ENCODE measurements at places on chromosomes 2 and 18.

DNA sequence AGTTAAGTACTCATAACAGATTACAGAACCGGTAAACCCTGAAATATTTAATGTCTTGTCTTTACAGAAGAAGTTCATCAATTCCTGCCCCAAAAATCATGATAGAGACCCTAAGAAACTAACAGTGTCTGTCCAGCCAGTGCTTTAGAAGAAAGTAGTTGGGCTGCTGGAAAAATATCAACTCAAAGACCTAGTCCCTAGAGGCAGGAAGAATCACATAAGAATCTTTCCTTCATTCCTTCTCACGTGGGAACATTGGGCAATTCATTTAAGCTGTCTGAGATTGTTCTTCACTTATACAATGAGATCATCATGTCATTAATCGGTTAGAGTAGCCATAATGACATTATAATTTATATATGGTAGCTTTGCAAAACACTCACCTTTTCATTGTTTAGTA, 156.4 kb downstream of the CCBE1 start:
- DNase-seq, result no peak

DNA sequence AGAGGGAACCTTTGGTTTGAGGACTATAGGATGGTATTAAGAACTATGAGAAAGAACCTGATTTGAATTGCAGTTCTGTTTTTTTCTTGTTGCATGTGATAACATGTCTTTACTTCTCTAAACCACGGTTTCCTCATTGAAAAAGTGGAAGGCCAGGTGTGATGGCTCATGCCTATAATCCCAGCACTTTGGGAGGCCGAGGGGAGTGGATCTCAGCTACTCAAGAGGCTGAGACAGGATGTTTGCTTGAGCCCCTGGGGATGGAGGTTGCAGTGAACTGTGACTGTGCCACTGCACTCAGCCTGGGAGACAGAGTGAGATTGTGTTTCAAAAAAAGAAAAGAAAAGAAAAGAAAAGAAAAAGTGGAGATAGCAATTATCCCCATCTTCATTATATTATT, 32.3 kb downstream of the SCN9A start:
- DNase-seq, result no peak

- DNase-seq, result no peak
Measured at GRCh38 chr2:197345846-197346370, 35.3 kb upstream of the ANKRD44 start.

- DNase-seq, result no peak
Measured at GRCh38 chr2:109260886-109261700, 132.1 kb downstream of the SH3RF3 start.

DNA sequence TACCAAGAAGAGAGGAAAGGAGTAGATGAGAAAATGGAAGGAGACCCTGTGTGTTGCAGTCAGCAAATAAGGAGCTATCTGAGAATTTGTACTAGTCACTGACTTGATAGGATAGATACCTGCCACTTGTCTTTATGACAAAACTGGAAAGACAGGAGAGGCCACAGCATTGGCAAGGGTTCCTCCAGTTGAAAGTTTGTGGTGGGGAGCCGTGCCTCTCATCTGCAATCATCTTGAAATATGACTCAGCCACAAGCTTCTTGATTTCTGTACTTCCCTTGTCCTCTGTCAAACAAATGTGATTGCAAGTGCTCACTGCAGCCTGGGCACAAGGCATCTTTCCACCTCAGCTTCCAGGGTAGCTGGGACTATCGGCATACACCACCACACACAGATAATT, 99.1 kb downstream of the GREB1L start:
- no peak for DNase-seq

GRCh38 chr2:226803410-226803809, 3.8 kb upstream of the IRS1 start:
- no peak for DNase-seq

DNA sequence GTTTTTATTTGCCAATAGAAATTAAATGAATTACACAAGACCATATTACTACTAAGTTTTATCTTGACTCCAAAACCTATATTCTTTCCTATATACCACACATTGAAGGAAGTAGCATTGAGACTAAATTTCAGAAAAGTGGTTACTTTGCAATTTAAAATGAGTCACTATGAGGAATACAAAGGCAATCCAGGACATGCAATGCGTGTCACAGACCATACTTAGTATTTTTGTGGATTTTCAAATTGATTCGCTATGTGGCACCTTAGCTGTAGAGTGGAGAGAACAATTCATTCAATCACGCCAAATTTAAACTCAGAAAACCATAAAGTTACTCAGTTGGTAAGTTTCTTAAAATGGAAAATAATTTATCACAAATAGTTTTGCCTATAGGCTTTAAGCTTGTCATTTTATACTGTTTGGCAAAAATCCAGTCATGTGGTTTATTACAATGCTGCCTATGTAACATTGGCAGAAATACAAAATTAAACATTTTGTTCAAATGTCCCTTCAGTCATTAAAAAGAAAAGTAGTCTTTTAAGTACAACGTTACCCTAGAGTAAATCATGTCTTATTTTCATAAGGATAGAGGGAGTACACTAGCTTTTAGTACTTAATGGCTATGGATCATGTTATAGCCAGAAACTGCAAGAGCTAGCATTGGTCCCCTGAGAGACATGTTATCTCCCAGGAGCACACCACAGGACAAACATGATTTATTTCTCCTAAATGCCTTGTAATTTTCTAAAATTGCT, 222.8 kb upstream of the CDH7 start:
- DNase-seq, result no peak

- no peak for DNase-seq
Measured at GRCh38 chr18:48669991-48670750, 131.3 kb downstream of the CTIF start.

DNA sequence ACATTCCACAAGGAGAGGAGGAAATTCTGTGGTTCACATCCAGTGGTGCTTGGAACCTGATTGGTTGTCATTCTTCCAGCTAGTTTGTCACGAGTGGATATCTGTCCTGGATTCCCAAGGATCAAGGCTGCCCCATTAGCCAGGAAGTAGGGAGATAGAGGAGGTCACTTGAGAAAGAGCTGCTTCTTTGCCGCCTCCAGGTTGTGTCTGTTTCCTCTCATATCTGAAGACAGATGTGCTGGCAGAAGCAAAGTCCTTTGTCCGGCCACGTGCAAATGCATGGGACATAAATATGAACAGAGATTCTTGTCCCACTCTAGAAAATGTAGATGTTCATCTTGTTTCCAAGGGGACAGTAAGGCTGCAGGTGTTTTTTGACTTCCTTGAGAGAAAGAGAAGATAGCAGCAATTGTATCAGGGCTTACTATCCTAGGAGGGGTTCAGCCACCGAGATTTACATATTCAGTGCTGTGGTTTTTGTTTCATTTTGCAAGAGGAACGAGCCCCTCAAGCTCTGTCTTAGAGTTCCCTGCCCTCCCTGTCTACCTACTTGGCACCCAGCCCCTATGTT, 174.4 kb downstream of the RPIA start:
- DNase-seq, result no peak

GRCh38 chr2:25822190-25823117, 55.8 kb downstream of the ASXL2 start:
- DNase-seq, result peak; percentile 59

DNA sequence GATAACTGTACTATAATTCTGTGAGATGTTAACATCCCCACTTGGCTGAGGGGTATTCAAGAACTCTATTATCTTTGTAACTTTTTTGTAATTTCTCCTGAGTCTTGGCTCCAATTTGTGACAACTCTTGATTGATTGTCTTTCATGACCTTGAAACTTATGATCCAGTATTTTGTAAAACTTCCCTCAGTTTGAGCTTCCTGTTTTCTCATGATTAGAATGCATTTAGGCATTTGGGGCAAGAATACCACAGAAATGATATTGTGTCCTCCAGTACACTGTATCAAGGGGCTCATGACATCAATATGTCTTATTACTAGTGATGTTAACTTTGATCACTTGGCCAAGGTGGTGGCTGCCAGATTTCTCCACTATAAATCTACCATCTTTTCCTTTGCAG, 37.4 kb downstream of the PNO1 start:
- no peak for DNase-seq

DNA sequence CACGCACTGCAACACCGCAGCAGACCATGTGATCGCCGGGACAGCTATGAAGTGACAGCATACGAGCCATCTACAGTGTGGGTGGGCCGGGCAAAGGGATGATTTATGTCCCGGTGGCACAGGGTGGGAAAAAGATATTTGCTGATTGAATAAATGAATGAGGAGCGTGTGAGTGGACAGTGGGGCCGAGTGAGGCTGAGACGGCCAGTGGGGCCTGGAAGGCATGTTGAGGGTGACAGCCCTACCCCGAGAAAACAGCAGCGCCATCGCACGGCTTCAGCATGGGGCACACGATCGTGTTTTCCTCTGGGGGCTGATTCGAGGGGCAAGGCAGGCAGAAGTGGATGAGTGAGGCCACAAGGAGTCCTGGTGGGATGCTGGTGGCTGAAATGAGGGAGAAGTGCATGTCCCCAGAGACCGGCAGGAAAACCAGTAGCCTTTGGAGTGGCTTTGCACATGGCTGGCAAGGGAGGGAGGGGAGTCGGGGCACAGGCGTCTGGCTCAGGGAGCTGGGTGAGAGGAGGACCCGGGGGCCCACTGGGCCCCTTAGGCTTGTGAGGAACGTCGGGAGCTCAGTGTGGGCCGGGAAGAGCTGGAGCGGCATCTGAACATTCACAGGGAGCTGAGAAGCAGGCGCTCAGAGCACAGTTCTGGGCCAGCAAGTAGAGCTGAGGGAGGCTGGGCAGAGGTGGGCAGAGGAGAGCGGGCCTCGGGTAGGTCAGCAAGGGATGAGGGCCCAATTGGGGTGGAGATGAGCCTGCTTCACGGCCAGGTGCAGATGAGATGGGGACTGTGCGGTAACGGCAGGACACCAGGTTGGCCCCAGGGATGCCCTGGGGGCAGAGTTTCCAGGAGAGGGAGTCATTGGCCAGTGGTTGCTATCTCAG, 32.1 kb upstream of the MAL start:
- DNase-seq, result no peak

DNA sequence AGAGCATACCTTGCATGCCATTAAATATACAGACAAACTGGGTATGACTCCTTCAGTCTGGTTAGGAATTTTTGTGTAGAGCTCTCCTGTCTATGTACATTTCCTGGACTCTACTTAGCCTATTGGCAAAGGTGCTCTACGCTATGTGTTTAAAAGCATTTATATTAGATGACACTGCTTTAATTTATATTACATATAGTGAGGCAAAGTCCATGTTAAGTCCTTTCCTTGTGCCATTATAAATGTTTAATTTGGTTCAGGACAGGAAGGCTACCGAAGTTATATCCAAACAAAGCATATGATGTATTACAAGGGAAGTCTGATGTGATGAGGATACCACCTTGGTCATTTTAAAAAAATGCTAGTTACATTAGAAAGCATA, 117.4 kb upstream of the RAB27B start:
- DNase-seq, result no peak

- no peak for DNase-seq
Measured at GRCh38 chr2:62564380-62565137, 58.6 kb upstream of the TMEM17 start.

DNA sequence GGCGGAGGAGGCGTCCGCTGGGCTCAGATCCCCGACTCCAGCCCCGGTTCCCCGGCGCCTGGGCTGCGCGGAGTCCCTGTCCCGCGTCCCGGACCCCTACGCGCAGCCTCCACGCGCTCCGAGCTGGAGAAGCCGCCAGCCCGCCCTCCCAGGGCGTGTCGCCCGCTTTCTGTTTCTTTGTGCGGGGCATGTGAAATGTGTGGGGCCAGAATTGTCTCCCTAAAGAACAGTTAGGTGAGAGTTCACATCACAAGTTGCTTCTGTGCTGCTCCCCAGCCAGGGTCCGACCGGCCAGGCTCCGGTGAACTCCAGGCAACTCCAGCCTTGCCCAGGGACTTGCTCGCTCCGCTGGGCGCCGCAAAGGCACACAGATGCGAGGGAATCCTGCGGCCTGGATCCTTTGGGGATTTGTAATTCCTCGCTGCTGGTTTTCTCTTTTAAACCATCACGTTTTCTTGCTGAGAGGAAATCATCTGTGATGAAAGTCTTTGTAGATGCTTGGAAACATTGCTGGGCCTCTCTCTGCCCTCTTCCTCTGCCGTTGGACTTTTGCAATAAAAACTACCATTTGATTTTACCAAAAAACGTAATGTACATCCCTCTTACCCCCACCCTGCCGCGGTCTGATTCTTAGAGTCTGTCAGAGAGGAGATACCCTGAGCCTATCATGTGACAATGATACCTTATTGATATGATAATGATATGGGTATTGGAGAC, 631 bp downstream of the GYPC start:
- DNase-seq, result no peak

DNA sequence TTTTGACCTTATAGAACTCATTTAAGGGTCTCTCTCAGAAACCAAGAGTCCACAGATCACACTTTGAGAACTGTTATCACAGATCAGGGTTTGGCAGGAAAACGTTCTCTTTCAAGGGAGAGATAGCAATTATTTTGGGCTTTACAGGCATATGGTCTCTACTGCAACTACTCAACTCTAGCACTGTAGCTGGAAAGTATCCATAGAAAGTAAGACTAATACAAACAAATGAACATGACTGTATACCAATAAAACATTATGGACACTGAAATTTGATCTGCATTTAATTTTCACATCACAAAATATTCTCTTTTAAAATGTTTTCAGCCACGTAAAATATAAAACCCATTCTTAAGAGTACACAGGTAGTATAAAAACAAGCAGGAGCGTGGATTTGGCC, 100.5 kb downstream of the TRIP12 start:
- DNase-seq, result no peak

- no peak for DNase-seq
Measured at GRCh38 chr2:135667045-135667444, 74.6 kb upstream of the UBXN4 start.

DNA sequence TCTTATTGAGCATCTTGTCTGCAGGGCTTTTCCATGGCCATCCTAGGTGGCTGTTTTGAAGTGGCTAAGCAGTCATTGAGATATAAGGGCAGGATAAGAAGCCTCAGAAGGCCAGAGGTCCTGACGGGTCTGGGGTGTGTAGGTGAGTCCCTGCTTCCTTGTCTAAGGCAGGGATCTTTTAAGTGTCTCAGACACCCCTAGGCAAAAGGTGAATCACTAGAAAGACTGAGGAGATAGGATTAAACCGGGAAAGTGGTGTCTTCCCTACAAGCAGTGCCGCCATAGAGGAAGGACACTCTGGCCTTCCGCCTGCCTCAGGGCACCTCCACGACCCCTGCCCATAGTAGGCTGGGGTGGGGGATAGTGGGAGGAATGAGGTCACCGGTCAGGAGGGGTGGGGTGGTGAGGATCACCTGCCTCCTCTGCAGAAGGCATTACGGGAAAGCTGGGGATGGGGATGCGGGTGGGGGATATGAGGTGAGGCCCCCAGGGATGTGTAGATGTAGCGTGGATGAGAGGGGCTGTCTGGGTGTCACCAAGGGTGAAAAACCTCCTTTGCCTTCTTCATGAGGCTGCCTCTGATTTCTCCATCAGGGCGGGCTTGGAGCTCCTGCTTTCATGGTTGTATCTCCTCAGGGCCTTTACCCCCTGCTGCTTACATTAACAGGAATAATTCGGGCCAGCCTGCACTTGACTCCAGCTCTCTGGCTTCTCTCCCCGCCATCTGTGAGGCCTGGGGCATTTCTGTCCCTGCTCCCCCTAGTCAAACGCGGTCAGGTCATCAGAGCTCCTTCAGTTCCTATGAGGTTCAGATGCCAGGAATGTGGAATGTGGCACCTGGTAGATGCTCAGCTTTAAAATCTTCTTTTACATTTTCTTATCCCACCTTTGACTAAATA, 244.0 kb downstream of the DYSF start:
- no peak for DNase-seq
